ENCODE measurements at places on chromosomes 3 and 15. TPM values are rescaled to one million over a fixed set of nuclear protein-coding genes. Genes with fewer than 3 reads are reported as not detected.

Gene ANKUB1
- not detected for total RNA-seq

Gene SUSD5
- total RNA-seq, result not detected

GRCh38 chr3:50164481-50164880 is 9.4 kb downstream of the SEMA3F start:
- no peaks in the 10 kb centered on the region for H3K27me3 ChIP-seq
- H3K27ac ChIP-seq, result no peak overlapping the region
- no peaks in the 10 kb centered on the region for H3K4me1 ChIP-seq
- H3K36me3 ChIP-seq, result no peaks in the 10 kb centered on the region
- DNase-seq, result no peak
- H3K4me3 ChIP-seq, result no peak overlapping the region

DNA sequence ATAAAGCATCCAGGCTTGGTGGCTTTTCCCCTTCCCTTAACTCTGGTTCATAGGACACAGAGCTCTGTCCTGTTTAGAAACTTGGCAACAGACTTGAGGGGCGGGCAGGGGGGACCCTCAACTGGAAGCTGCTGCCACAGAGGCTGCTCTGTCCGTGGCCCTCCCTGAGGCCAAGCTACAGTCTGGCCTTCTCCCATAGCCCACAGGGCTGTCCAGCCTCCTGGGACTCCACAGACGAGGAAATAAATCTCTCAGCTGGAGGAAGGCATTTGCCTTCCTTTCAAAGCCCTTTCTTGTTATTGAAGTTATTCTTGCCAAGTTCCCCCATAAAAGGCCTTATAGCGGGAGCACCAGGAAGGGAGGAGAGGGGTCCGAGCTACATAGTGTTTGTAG is 248.8 kb upstream of the TPM1 start:
- H3K4me1 ChIP-seq, result no peaks in the 10 kb centered on the region
- no peaks in the 10 kb centered on the region for H3K36me3 ChIP-seq
- DNase-seq, result no peak
- no peak overlapping the region for H3K4me3 ChIP-seq

All from CD8-positive, alpha-beta memory T cell (primary cell).